Melanocyte of skin (primary cell): ENCODE measurements at places on chromosomes 5 and 9. TPM values are rescaled to one million over a fixed set of nuclear protein-coding genes. Genes with fewer than 3 reads are reported as not detected.

PCDHGA3 gene
- 0.46 and 0.67 TPM in 2 replicates for total RNA-seq

DRD1 gene
- 0.15 TPM in 1 of 2 replicates, not detected in the other for total RNA-seq

EFNA5 gene
- 4.8 and 5.0 TPM in 2 replicates for total RNA-seq

TMEM252 gene
- not detected in 2 replicates for total RNA-seq

SH3GL2 gene
- 0.34 and 0.36 TPM in 2 replicates for total RNA-seq

GARIN3 gene
- not detected in 2 replicates for total RNA-seq

ZMAT2 gene
- total RNA-seq, result 23.4 and 31.6 TPM in 2 replicates

DBH gene
- not detected in 2 replicates for total RNA-seq

FABP6 gene
- total RNA-seq, result not detected in 2 replicates

SLC45A2 gene
- 209 and 347 TPM in 2 replicates for total RNA-seq

TBC1D2 gene
- 4.5 and 5.5 TPM in 2 replicates for total RNA-seq

HAVCR1 gene
- not detected in 2 replicates for total RNA-seq

ANKRD55 gene
- not detected in 2 replicates for total RNA-seq

IL33 gene
- 0.15 and 0.33 TPM in 2 replicates for total RNA-seq

SLC23A1 gene
- not detected in 2 replicates for total RNA-seq

DIPK1B gene
- total RNA-seq, result 9.7 and 11.7 TPM in 2 replicates
